ENCODE measurements at places on chromosomes 2 and 18. TPM values are rescaled to one million over a fixed set of nuclear protein-coding genes. Genes with fewer than 3 reads are reported as not detected.

The ALPP gene
- total RNA-seq, result not detected

The PRR30 gene
- not detected for total RNA-seq

The HES6 gene
- 1.7 TPM for total RNA-seq

The TMEM17 gene
- 1.4 TPM for total RNA-seq

The MDH1B gene
- 0.83 TPM for total RNA-seq

The CCDC148 gene
- total RNA-seq, result 0.35 TPM

The SALL3 gene
- total RNA-seq, result not detected

The INHBB gene
- total RNA-seq, result 0.08 TPM

The IL1B gene
- 0.82 TPM for total RNA-seq

The C18orf54 gene
- 0.70 TPM for total RNA-seq

The TLX2 gene
- total RNA-seq, result not detected

The HOXD12 gene
- total RNA-seq, result not detected

The TUBA3E gene
- total RNA-seq, result not detected

The SYT4 gene
- total RNA-seq, result not detected

The UNC80 gene
- total RNA-seq, result under 0.01 TPM

The SLC16A14 gene
- total RNA-seq, result 3.2 TPM

The GAREM2 gene
- total RNA-seq, result 1.1 TPM

The RTN4 gene
- 113 TPM for total RNA-seq

The POTEF gene
- total RNA-seq, result not detected

The ASPRV1 gene
- 0.12 TPM for total RNA-seq

The CCDC178 gene
- total RNA-seq, result not detected

The KCMF1 gene
- 39.8 TPM for total RNA-seq

The SOX11 gene
- total RNA-seq, result not detected

The POTEC gene
- total RNA-seq, result not detected

The CCBE1 gene
- 31.9 TPM for total RNA-seq

The CFAP210 gene
- not detected for total RNA-seq

The PSMA8 gene
- total RNA-seq, result not detected

The CENPA gene
- total RNA-seq, result 2.9 TPM

The TRIB2 gene
- total RNA-seq, result 35.1 TPM

The CYTIP gene
- total RNA-seq, result 0.23 TPM

The DLX2 gene
- total RNA-seq, result 0.15 TPM

The FLACC1 gene
- 1.2 TPM for total RNA-seq

The NAB1 gene
- total RNA-seq, result 31.3 TPM

The SH3BP4 gene
- 11.2 TPM for total RNA-seq

The HOXD4 gene
- not detected for total RNA-seq

The IL36A gene
- total RNA-seq, result not detected

The TMEM37 gene
- not detected for total RNA-seq

The ASXL3 gene
- total RNA-seq, result 1.8 TPM

The ACMSD gene
- total RNA-seq, result not detected

The CLIP4 gene
- total RNA-seq, result 41.3 TPM

The NOL4 gene
- total RNA-seq, result not detected

The CPO gene
- 0.47 TPM for total RNA-seq

The REG1B gene
- not detected for total RNA-seq

The C2orf78 gene
- not detected for total RNA-seq

The NAT8 gene
- total RNA-seq, result not detected

Data from smooth muscle cell of the coronary artery (primary cell).